ENCODE measurements at places on chromosomes 12 and 14. TPM values are rescaled to one million over a fixed set of nuclear protein-coding genes. Genes with fewer than 3 reads are reported as not detected.

The HHIPL1 gene
- 0.98 TPM for polyA plus RNA-seq

The SMCO2 gene
- 0.60 TPM for polyA plus RNA-seq

The WIF1 gene
- polyA plus RNA-seq, result 1.8 TPM

The SLC25A21 gene
- polyA plus RNA-seq, result 4.4 TPM

The GPR162 gene
- 25.8 TPM for polyA plus RNA-seq

The TBC1D30 gene
- polyA plus RNA-seq, result 5.1 TPM

Measured in left kidney (tissue), 8 donors.